ENCODE measurements at places on chromosomes 5 and 9.

DNA sequence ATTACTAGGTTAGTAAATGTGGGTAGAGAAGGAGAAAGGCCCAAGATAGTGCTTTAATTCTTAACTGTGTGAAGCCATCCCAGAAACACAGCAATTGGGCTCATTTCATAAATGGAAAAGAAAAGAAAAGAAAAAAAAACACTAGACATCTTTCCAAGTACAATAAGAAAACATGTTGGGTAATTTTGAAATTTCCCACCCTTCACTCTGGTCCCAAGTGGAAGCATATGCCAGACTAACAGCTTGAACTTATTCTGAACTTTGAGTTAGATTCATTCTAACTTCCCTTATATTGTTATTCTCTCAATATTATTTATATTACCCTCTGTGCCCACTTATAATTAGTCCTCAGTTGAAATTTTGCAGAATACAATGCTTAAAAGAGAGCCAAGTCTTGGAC, 113.4 kb upstream of the GHR start:
- DNase-seq: no peak

- DNase-seq: no peak
Observed at GRCh38 chr9:98107926-98108325, 11.1 kb downstream of the TRIM14 start.

DNA sequence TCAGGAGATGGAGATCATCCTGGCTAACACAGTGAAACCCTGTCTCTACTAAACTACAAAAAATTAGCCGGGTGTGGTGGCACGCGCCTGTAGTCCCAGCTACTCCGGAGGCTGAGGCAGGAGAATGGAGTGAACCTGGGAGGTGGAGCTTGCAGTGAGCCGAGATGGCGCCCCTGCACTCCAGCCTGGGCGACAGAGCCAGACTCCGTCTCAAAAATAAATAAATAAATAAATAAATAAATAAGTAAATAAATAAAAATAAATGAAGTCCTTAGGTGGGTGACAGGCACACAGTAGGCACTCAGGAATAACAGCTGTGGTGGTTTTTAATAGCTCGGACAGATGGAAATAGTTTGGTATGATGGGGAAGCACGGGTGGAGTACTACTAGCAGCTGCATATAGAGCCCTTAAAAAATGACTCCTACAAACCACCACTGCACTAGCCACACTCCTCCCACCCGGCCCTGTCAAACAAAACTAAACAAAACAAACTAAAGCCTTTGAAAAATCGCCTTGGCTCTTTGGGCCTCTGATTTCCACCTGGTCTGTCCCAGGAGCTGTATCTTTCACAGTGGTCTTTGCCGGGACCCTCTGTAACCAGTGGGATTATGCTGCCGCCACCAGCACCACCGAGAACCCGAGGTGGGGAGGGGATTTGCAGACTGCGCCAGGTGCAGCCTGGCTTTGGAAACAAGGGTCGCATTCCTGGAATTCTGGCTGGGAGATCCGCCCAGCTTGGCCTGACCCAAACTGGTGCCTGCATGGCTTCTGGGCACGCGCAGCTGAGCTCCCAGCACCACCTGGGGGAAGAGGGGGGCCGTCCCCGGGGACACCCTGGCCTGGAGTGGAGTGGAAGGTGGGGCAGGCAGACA, 5.1 kb upstream of the WDR5 start:
- DNase-seq: no peak

GRCh38 chr9:127273326-127273725, 8.8 kb downstream of the GARNL3 start:
- no peak for DNase-seq

DNA sequence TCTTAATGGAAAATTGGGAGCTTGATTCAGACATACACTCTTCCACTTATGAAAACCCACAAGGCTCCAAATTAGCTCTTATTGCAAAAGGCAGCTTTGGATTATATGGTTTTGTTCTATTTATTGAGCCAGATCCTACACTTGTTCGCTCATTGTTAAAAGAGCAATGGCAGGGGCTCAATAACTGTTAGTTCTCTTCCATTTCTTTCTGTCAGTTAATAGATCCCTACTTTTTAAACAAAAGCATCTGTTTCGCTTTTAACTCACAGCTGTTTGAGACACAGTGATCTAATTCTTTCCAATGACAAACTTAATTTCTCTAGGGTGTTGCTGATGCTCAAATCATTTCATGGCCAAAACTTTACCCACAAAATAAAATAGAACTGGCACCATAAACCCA, 11.7 kb downstream of the C5 start:
- DNase-seq: no peak

DNA sequence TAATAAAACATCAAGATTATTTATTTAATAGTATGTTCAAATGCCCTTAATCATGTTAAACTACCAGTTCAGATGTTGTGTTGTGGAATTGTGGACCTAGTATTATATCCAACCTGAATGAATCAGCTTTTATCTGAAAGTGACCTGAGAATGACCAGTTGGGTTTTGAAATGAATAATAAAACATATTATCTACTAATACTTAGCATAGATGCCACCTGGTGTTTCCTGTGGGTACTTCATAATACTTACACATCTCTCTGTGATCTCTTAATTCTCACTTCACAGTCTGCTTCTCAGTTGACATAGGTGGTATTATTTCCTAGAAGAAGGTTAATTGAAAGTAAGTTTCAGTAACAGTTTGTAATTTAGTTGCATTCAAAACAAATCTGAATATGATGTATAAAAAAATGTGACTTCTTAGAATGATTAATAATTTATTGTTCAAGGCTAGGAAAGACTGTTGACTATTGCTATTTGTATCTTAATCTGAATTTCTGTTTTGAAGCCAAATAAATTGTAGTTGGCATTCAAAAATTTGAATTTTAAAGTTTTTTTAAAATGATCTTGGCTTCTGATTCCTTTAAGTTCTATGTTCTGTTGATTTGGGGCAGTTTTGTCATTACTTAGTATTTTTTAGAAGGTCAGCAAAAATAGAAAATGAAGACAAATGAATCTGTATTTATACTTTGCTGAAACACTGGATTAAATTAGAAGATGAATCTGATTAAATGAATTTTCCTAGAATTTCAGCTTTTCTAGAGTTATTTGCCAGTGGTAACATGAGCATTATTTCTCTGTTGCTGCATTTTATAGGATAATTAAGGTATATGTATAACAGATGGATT, 48.2 kb downstream of the KIF2A start:
- peak; percentile 39 for DNase-seq

GRCh38 chr5:142669477-142669876, 16.4 kb downstream of the FGF1 start:
- DNase-seq: no peak

GRCh38 chr9:95133325-95133705, 184.2 kb downstream of the FANCC start:
- no peak for DNase-seq

- DNase-seq: peak; percentile 30
Observed at GRCh38 chr9:78821126-78821822, 524.3 kb downstream of the PSAT1 start.

- no peak for DNase-seq
Observed at GRCh38 chr5:169657127-169657526, 20.1 kb downstream of the DOCK2 start.

GRCh38 chr5:171593401-171593800, 174.0 kb downstream of the FGF18 start:
- no peak for DNase-seq

- no peak for DNase-seq
Observed at GRCh38 chr5:120749737-120750136, 285.6 kb downstream of the PRR16 start.

DNA sequence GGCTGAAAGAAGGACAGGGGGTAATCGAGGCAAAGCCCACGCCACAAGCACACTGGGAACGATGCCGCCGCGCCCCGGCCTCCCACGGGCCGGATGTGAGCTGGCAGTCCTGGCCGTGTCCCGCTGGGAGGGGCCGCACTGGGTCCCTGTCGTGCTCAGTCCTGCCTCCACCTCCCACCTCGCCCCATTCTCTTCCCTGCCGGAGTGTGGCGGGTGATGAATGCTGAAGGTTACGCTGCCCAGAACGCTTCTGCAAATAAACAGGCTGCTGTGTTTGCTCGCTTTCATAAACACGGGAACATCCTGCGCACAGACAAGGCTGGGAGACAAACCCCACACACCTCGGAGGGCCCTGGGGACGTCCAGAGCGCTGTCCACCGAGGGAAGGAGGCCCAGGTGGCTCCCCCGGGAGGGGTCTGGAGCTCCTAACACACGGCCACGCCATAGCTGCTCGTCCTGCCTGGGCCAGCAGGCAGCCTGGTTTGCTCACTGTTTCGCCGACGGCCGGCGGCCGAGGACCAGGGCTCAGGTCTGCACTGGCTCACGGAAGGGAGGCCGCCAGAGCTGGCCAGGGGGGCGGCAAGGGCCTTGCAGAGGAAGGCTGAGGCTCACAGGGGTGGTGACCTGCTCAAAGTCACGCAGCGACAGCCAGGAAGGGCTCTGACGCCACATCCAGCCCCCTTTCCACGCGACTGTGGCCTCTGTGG, 2.3 kb downstream of the DNLZ start:
- no peak for DNase-seq

- DNase-seq: no peak
Observed at GRCh38 chr5:128406803-128407202, 131.2 kb downstream of the FBN2 start.

DNA sequence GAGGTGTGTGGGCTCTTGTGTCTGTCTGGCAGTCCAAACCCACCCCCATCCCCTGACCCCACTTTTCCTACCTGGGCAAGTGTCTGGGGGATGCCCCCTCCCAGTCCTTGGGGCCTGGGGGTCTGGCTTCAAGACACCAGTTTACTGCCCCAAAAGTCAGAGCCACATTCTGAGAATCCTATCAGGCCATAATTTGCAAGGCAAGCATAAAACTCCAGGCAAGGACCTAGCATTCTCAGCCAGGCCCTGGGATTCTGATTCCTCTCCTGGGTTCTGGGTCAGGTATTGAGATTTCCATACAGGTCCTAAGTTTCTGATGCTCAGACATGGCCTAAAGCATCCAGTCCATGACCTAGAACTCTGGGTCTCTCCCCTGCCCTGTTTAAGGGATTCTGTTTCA, 33.3 kb downstream of the CXXC5 start:
- no peak for DNase-seq

DNA sequence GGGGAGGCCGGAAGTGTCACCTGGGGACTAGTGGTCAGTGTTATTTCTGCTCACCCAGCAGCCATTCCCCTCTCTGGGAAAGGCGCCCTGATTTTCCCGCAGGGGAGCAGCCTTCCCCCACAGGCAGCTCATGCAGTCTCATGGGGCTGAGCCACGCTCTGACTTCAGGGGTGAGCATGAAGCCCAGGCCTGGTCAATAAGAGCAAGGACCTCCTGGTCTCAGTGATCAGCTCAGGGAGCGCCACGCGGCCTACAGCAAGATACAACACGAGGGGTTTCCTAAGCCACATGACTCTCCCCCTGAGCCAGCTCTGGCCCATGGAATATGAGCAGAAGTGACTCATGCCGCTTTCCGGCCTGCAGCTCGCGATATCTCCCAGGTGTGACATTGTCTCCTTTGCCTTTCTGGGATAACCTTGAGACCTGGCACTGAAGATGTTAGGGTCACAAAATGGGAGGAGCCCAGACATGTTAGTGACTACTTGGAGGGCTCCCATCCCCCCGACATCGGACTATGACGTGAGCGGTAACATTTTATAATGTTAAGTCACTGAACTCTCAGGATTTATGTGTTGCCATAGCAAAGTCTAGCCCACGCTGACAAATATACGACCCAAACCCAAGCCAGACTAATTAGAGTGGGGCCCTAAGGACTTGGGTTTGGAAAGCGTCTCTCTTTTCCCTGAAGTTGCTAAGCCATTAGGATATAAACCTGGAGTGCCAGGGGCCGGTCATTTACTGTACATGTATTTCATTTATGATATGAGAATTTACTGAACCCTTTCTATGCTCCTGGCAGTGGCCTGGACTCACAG, 46.5 kb upstream of the GFPT2 start:
- DNase-seq: no peak

- no peak for DNase-seq
Observed at GRCh38 chr9:137294681-137295237, 7.3 kb downstream of the NRARP start.

GRCh38 chr9:123445981-123446610, 90.1 kb downstream of the CRB2 start:
- DNase-seq: peak; percentile 57

DNA sequence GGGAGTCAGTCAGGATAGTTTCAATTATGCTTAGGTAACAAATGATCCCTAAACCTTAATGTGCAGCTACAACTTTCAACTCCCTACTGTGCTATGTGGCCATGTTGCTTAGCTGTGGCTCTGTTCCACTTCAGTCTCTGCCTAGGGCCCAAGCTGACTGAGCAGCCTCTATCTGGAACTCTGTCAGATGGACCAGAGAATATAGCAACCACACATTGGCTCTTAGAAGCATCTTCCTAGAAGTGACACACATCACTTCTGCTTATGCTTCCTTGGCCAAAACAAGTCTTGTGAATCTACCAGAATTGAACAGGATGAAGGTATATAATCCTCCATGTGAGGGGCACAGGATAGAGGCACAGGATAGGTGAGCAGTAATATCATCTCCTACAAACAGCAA, 36.7 kb upstream of the TNC start:
- no peak for DNase-seq

GRCh38 chr9:114694719-114695269, 12.8 kb upstream of the TEX48 start:
- DNase-seq: no peak

DNA sequence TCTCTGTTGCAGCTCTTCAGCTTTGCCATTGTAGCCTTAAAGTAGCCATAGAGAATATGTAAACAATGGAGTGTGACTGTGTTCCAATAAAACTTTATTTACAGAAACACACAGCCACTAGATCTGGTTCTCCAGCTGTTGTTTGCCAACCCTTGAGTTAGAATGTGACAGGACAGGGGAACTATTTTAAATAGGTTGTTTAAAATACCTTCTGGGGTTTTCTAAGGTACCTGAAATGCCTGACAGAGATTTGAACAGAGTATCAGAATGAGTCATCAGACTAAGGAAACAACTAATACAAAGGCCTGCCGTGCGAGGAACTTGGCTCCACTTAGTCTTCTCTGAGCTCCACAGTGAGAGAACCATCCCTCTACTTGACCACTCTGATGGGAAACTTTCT, 85.4 kb downstream of the HSD17B4 start:
- DNase-seq: no peak

GRCh38 chr5:170863646-170864045, 1.8 kb downstream of the RANBP17 start:
- no peak for DNase-seq

GRCh38 chr5:139075066-139076050, 122.8 kb downstream of the SIL1 start:
- no peak for DNase-seq

- no peak for DNase-seq
Observed at GRCh38 chr9:74117731-74118130, 379.4 kb upstream of the RORB start.

DNA sequence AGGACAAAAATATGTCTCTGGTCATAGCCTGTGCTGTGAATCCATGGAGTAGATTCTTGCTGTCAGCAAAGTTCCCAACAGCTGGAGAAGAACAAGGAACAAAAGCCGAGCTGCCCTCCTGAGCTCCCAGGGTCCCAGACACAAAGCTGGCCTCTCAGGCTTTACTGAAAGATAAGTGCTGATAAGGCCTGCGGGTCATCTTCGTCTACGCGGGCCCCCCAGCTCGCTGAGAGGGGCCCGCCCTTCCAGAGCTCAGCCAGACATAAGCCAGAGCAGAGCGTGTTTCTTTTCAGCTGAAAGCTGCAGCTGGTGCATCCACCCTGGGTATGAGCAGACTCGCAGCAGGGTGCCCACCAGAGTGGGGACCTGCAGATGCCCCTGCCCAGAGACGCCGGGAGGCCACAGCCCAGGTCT, 84.7 kb downstream of the HSD17B3 start:
- no peak for DNase-seq

Data from HTR-8/SVneo (cell line).